Activated naive CD4-positive, alpha-beta T cell treated with anti-CD3 and anti-CD28 coated beads, Interleukin-2, amount 50 U/mL, for 72 hours (primary cell): ENCODE measurements at places on chromosomes 3 and 15. TPM values are rescaled to one million over a fixed set of nuclear protein-coding genes. Genes with fewer than 3 reads are reported as not detected.

- DNase-seq, result no peak
Observed at GRCh38 chr15:24734396-24734795, 58.8 kb downstream of the NPAP1 start.

Gene SUCNR1
- not detected for total RNA-seq

Gene HRH1
- 1.6 TPM for total RNA-seq

Gene MYEF2
- 46.4 TPM for total RNA-seq

DNA sequence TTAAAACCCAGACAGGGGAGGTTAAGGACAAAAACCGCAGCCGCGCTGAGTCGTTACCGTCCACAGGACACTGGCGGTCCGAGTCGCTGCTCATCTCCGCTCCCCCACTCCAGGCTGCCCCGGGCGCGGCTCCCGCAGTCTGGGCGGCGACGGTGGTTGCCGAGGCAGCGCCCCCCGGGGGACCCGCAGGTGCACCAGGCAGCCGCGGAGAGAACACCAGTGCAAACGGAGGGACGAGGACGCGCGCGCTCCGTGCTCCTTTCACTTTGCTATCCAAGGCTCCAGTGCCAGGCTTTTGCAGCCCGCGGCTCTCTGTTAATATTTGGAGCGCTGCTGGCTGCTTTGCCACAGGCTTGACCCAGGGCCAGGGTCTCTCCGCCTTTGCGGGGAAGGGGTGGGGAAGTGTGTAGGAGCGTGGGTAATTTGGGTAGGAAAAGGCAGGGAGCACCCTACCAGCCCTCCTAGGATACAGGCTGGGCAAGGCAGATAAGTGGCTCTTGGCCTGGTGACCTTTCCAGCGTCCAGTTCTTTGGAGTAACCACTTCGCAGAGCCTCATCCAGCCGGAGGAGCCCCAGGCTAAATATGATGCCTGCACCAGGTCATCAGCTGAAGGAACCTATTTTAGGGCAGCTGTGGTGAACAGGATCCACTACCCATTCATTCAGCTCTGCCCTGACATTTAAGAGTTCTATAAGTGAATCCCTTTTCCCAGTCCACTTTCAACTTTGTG is at the start of gene GADL1:
GADL1 (minus strand) TSS at position 141 of the 731 bp plus-strand sequence; CDS start at position 94, 47 bp downstream.
- DNase-seq, result no peak

Gene CAV3
- not detected for total RNA-seq

DNA sequence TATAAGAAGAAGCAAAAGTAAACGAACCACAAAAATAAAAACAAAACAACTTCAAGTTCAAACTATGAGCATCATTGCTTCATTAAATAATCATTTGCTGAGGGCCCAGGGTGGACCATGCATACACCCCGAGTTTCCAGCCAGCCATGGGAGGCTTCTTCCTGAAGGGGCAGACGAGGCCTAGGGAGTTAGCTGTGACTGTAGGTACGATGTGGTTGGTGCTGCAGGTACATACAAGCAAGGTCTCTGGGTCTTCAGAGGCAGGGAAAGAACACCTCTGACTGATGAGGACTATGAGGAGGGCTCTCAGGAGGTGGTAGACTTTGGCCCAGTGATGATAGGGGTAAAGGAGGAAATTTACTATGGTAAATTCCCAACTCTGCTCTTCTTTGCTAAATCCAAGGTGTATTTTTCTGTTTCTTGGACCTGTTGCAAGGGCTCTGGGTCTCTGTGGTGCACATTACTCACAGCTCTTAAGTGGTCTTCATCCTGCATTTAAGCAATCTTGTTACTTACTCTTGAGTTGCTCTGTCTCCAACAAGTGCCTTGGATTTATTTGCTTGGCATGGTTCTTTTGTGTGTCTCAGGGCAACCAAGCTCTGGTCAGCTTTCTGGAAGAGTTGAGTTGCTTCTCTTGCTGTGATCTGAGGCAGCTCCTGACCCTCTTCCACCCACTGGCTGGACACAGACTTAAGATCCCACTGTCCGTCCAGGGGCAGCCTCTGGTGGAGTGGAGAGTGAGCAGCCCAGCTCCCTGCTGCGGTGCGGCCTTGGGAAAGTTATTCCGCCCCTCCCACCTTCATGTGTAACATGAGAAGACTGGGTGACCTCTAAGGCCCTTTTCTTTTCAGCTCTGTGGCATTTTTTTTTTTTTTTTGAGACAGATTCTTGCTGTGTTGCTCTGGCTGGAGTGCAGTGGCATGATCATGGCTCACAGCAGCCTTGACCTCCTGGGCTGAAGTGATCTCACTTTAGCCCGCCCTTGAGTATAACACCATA is 56.1 kb upstream of the KIF23 start:
- DNase-seq, result no peak

Gene CYP1A2
- total RNA-seq, result not detected

DNA sequence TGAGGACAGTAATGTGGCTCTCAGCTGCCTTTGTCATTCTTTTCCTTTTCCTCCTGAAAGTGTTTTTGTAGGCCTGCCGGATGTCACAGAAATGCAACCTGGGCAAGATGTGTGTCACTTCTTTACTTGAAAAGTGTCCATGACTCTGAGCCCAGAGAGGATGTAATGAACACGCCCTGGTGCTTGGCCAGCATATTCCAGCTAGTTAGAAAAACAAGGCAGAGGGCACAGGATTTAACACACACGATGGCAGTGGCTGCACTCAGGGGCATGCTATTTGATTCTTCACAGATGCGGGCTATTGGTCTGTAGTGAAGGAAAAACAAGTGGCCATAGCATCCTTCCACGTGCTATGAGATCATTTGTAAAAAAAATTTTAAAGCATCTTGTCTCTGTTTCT is 30.3 kb upstream of the PTX3 start:
- no peak for DNase-seq

DNA sequence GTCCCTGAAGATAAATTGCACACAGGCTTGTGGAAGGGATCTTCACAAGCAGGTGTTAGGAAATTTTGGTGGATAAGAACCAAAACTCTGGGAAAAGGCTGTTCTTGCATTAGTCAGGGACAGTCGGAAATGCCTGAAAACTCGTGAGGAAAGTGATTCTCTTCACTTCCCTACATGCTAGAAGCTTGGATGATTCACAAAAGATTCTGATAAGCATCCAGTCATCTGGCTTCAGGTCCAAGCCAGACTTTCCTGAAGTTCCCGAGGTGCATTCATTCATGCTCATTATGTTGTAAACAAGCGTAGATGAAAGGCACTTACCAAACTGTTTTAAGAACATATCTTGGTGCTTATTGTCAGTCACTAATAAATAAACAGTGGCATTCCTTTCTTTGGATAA is 1028.7 kb downstream of the NTRK3 start:
- no peak for DNase-seq

DNA sequence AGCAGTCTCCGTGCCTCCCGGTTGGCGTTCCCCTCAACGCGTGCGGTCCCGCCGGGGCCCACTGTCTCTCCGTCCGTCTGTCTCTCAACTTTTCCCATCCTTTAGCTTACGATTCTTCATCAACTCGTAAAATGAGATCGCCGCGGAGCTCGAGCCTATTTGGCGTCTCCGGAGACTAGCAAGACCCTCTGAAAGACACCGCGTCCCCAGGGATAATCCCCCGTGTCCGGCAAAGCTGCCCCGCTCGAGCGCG is 3.4 kb downstream of the GATA2 start:
- DNase-seq, result peak; percentile 40

Gene WDR72
- not detected for total RNA-seq

Gene TTLL13
- 1.0 TPM for total RNA-seq

Gene CELF6
- total RNA-seq, result 0.48 TPM

- DNase-seq, result no peak
Observed at GRCh38 chr3:64612916-64613526, 74.8 kb downstream of the ADAMTS9 start.

DNA sequence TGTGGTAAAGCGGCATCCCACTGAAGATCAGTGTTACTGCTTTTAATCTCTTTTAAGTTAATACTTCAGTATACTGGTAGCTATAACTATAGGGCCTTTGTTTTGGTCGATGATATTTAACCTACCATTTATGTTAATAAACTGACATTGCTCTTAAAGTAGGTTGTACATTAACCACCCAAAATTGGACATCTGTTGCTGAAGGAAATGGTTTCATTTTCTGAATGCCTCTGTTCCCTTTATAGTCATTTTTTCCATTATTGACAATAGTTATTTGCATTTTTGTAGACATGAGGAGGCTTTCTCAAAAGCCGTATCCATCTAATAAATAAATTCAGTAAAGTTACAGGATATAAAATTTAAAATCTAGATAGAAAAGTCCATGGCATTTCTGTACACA is 252.4 kb upstream of the UBE2E1 start:
- DNase-seq, result no peak
